ENCODE measurements at places on chromosomes 7 and 10. TPM values are rescaled to one million over a fixed set of nuclear protein-coding genes. Genes with fewer than 3 reads are reported as not detected.

- H3K36me3 ChIP-seq, result no peaks in the 10 kb centered on the region
- H3K27me3 ChIP-seq, result no peaks in the 10 kb centered on the region
- no peak for DNase-seq
These were observed 188.8 kb downstream of the RAPGEF5 start for GRCh38 chr7:22168129-22168634.

GRCh38 chr7:111942450-111943081 is 263.6 kb downstream of the DOCK4 start:
- H3K27ac ChIP-seq, result no peak overlapping the region
- H3K4me3 ChIP-seq, result no peak overlapping the region
- no peak for DNase-seq
- no peaks in the 10 kb centered on the region for H3K4me1 ChIP-seq
- H3K27me3 ChIP-seq, result no peaks in the 10 kb centered on the region
- peaks cover 2% of the 10 kb centered on the region for H3K36me3 ChIP-seq

GRCh38 chr10:32972460-32972859 is 14.4 kb upstream of the ITGB1 start:
- no peak overlapping the region for H3K4me3 ChIP-seq
- no peaks in the 10 kb centered on the region for H3K36me3 ChIP-seq
- H3K4me1 ChIP-seq, result no peaks in the 10 kb centered on the region

GRCh38 chr7:88842201-88842600 is 46.7 kb upstream of the TEX47 start:
- H3K4me3 ChIP-seq, result no peak overlapping the region
- H3K27me3 ChIP-seq, result no peaks in the 10 kb centered on the region
- no peak for DNase-seq
- H3K4me1 ChIP-seq, result no peaks in the 10 kb centered on the region
- no peak overlapping the region for H3K27ac ChIP-seq

GRCh38 chr10:113273181-113274163 is 279.4 kb upstream of the HABP2 start:
- no peak for DNase-seq
- no peaks in the 10 kb centered on the region for H3K36me3 ChIP-seq
- no peak overlapping the region for H3K4me3 ChIP-seq
- H3K27me3 ChIP-seq, result no peaks in the 10 kb centered on the region
- H3K27ac ChIP-seq, result no peak overlapping the region

THSD7A gene
- 1.8 TPM for total RNA-seq

DNA sequence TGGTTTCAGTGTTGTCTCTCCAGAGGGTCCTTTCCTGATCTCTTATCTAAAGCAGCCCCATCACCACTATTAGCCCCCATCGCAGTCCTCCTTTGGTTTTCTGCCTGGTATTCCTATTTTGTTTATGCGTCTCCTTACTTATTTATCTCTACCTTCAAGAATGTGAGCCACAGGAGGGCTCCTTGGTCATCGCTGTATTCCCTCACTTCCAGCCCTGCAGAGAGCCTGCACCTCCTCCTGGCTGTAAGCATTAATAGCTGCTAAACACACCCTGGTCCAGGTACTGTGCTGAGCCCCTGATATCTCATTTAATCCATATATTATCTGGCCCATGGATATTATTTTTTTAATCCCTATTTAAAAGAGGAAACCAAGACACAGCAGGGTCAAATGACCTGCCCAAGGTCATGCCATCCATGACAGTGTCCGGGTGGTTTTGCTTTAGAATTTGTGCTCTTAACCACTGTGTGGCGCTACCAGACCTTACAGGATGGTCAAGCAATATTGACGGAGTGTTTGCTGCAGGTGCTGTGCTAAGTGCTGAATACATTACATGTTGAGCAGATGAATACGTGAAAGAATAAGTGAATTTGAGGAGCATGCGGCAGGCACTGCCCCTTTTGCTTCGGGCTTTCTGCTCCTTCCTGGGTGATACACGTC is 227.2 kb downstream of the ADAM12 start:
- H3K4me3 ChIP-seq, result no peak overlapping the region
- H3K27ac ChIP-seq, result no peak overlapping the region
- DNase-seq, result no peak
- H3K36me3 ChIP-seq, result no peaks in the 10 kb centered on the region
- no peaks in the 10 kb centered on the region for H3K27me3 ChIP-seq

- DNase-seq, result no peak
- H3K27me3 ChIP-seq, result no peaks in the 10 kb centered on the region
- H3K4me3 ChIP-seq, result no peak overlapping the region
- H3K4me1 ChIP-seq, result peaks cover 28% of the 10 kb centered on the region
- H3K27ac ChIP-seq, result no peak overlapping the region
These were observed 27.7 kb downstream of the PPP2R2D start for GRCh38 chr10:131928248-131929095.

PRR15 gene
- 8.9 TPM for total RNA-seq
